ENCODE measurements at places on chromosomes 12 and 14. TPM values are rescaled to one million over a fixed set of nuclear protein-coding genes. Genes with fewer than 3 reads are reported as not detected.

DNA sequence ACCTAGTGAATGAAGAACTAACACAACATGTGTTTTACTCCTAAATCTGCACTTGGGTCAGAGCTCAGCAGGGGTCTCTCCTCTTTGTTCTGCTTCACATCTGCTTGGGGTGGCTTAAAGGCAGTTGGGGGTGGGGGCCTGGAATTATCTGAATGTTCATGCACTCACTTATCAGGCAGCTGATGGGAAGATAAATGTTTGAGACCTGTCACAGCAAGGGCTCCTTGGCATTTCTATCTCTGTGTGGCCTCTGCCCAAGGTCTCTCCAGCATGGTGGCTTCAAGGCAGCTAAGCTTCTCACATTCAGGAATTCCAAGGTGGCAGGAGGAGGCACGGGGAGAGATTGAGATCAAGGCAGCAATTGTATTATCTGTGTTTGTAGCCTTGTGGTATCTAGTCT is 6.4 kb upstream of the HMGA2 start:
- H3K4me3 ChIP-seq: no peak overlapping the region
- H3K27ac ChIP-seq: no peak overlapping the region
- H3K36me3 ChIP-seq: no peaks in the 10 kb centered on the region
- no peaks in the 10 kb centered on the region for H3K4me1 ChIP-seq
- H3K27me3 ChIP-seq: peaks cover 40% of the 10 kb centered on the region

The CBLN3 gene
- total RNA-seq: 2.9 TPM

GRCh38 chr12:28974883-28975282 is 174.2 kb upstream of the FAR2 start:
- H3K36me3 ChIP-seq: no peaks in the 10 kb centered on the region
- H3K4me1 ChIP-seq: no peaks in the 10 kb centered on the region
- no peaks in the 10 kb centered on the region for H3K27me3 ChIP-seq
- no peak overlapping the region for H3K27ac ChIP-seq

GRCh38 chr12:23093488-23093887 is 468.5 kb downstream of the ETNK1 start:
- H3K4me3 ChIP-seq: no peak overlapping the region
- no peaks in the 10 kb centered on the region for H3K4me1 ChIP-seq
- no peak for DNase-seq
- H3K27ac ChIP-seq: no peak overlapping the region

- DNase-seq: no peak
- H3K36me3 ChIP-seq: no peaks in the 10 kb centered on the region
- H3K4me3 ChIP-seq: no peak overlapping the region
- H3K4me1 ChIP-seq: peaks cover 21% of the 10 kb centered on the region
- H3K27ac ChIP-seq: no peak overlapping the region
Observed at GRCh38 chr12:65496617-65497016, 218.1 kb downstream of the MSRB3 start.

- no peaks in the 10 kb centered on the region for H3K27me3 ChIP-seq
- H3K4me3 ChIP-seq: no peak overlapping the region
- no peak for DNase-seq
- no peaks in the 10 kb centered on the region for H3K36me3 ChIP-seq
- H3K27ac ChIP-seq: no peak overlapping the region
Observed at GRCh38 chr14:75577090-75577489, 1.3 kb upstream of the FLVCR2 start.

DNA sequence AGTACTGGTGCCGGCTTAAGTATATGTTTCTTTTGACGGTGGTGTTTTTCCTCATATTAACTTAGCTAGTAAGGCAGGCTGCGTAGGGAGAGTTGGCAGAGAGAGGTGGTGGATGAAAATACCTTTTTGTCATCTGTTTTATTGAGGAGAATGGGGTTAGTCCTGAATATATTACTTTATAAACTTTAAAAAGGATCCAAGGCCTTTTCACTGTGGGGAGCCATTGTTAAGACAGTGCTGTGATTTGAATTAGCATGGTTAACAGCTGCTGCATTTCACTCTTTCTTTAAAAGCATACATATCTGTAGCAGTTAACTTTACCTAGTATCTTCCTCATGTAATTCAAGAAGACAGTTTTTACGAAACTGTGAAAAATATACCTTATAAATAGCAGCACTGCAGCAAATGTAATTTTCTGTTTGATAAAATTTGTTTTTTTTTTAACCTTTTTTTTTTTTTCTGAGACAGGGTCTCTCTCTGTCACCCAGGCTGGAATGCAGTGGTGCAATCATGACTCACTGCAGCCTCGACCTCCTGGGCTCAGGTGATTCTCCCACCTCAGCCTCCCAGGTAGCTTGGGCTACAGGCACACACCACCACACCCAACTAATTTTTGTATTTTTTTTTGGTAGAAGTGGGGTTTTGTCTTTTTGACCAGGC is 57.1 kb downstream of the AEBP2 start:
- H3K4me1 ChIP-seq: peaks cover 6% of the 10 kb centered on the region
- H3K27ac ChIP-seq: no peak overlapping the region
- no peak for DNase-seq
